Stimulated activated CD8-positive, alpha-beta memory T cell treated with anti-CD3 and anti-CD28 coated beads, Interleukin-15, amount 100 ng/mL, for 24 hours (primary cell): ENCODE measurements at places on chromosomes 11 and 22.

- no peak for DNase-seq
These were observed 219.7 kb downstream of the BARX2 start for GRCh38 chr11:129595038-129595962.

GRCh38 chr11:119830400-119830799 lies 101.4 kb upstream of the NECTIN1 start:
- DNase-seq: no peak

- DNase-seq: no peak
These were observed 2.4 kb downstream of the VPS37C start for GRCh38 chr11:61158691-61159381.

GRCh38 chr11:102415304-102415916 lies 37.2 kb downstream of the TMEM123 start:
- no peak for DNase-seq

GRCh38 chr11:14854057-14854456 lies 38.0 kb downstream of the CYP2R1 start:
- DNase-seq: no peak

DNA sequence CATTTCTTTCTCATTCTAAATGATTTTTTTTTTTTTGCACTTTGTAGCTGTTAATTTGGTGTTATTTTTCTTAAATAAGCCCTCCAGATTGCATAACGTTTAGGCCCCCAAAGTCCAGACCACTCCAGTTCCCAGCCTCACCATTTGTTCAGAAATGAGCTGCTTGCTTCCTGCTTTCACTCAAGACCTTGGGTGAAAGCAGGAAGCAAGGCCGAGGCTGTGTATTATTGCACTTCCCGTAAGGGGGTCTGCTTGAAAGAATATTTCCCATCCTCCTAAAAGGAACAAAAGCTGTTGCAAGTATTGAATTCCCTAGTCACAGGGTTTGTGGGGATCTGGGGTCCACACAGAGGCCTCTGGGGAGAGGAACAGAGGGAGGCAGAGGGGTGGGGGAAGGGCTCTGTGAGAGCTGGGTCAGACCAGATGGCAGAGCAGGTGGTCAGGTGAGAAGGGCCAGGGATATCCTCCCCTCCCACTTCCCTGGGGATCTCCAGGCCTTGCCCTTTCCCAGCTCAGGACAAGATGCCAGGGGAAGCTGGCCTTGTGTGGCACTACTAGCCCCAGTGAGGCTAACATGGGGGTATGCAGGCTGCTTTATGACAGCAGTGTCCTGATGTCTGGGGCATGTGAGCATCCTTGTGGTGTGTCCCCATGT lies 51.6 kb upstream of the MYEOV start:
- DNase-seq: no peak

- no peak for DNase-seq
These were observed 1.2 kb upstream of the AHNAK start for GRCh38 chr11:62547691-62548281.

- DNase-seq: no peak
These were observed 44.3 kb downstream of the BLID start for GRCh38 chr11:122071709-122072202.

DNA sequence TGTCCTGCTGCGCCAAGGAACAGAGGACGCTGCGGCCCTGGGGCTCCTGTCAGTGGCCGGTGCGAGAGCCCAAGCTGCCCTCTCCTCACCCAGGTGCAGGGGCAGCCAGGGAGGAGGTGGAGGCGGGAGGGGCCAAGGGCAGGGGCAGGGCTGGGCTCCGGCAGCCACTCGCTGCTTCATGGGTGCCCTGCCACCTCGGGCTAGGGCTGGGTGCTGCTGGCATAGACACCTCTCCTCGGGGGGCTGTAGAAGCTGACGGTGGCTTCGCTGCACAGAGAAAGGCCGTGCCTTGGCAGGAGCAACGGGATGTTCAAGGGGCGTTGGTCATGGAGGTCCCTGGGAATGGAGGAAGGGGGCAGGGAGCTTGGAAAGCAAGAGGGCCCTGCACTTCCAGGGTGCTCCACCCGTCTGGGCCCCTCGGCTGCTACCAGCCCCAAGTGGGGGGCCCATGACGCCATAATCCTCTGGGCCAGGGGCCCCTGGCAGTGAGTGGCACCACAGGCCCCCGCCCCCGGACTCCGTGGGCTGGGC lies 1.6 kb upstream of the TBX1 start:
- DNase-seq: no peak

GRCh38 chr11:71204294-71204693 lies 48.1 kb downstream of the SHANK2 start:
- DNase-seq: no peak

- DNase-seq: no peak
These were observed 3.0 kb downstream of the YWHAH start for GRCh38 chr22:31947296-31947695.

DNA sequence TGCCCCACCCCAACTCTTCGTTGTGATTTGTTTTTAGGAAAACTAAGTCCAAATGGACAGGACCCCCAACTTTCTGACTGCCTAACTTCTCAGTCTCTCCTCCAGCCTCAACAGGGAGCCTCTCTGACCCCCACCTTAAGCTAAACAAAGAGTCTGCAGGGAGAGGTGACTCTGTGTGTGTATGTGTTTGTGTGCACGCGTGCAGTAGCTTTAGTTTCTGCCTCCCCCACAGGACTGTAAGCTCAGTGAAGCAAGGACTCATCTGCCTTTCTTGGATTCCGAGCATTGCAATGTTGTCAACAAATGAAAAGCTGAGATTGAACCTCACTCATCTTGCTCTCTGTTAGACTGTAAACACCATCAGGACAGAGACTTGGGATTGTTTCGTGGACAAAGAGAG lies 7.9 kb downstream of the SNAP29 start:
- no peak for DNase-seq

DNA sequence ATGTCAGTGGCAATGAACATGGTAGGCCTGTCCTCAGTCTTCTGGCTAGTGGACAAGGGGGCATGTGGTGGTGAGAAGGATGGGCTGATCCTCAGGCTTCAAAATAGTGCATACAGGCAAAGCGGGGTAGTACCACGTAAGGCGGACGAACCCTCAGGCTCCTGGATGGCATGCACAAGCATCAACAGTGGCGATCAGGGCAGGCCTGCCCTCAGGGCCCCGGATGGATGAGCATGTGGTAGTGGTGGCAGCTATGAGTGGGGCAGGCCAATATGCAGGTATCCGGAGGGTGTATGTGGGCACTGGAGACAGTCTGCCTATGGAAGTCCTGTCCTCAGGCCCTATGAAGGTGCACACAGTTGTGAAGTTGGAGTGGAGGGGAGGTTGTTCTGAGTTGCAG lies 163.8 kb downstream of the GUCY1A2 start:
- DNase-seq: no peak

DNA sequence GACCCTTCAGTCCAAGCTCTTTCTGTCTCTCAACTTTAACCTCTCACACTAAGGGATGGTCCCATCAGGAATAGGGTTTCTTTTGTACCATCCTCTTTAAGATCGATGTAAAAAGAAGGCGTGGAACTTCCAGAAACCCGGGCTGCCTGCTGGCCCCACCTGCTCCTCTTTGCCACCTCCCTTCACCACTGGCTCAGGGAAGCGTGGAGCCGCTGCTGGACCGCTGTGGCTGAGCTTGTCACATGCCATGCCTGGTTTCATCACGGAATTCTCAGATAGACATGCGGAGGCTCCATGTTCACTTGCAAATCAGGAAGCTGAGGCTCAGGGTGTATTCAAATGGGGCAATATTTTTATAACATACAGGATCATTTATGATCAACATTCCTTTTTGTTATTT lies 399.7 kb downstream of the BRD1 start:
- no peak for DNase-seq

GRCh38 chr11:45105984-45106375 lies 40.5 kb upstream of the PRDM11 start:
- DNase-seq: no peak

DNA sequence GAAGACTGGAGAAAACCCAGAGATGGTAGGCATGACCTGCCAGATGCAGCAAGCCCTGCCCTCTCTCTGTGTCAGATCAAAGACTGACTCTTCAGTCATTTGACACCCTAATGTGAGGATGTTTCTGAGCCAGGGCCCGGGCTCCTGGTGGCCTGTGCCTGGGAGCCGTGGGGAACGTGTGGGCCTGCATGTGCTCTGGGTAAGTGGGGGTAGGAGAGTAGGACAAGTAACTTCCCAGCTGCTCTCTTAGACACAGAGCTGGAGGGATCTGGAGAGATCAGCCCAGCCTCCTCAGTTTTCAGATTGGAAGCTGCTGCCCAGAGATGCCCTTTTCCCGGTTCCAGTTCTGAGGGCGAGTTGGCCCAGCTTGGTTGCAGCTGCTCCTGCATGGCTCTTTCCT lies 110.8 kb downstream of the TEAD1 start:
- DNase-seq: no peak

- no peak for DNase-seq
These were observed 20.1 kb upstream of the ACAT1 start for GRCh38 chr11:108101090-108101775.

- no peak for DNase-seq
These were observed 110.6 kb downstream of the TP53I11 start for GRCh38 chr11:44840085-44840478.

GRCh38 chr11:1308743-1309497 lies 512 bp downstream of the TOLLIP start:
- no peak for DNase-seq

DNA sequence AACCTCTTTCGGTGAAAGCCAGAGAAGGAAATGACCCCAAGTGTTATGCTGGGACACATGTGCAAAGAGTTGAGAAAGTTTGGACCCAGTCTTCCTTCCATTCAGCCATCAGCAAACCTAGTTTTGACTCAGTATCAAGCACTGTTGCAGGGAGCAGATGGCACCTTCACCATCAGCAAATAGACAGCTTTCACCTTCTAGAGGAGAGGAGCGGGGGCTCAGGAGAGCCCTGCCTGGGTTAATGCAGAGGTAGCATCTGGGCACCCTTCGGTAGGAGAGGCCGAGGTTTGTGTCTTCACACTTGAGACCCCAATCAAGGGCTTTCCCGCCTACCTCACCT lies 16.2 kb upstream of the MFRP start:
- DNase-seq: no peak
